ENCODE measurements at places on chromosomes 12 and 14.

- no peak for DNase-seq
Measured at GRCh38 chr14:85060121-85060520, 469.8 kb upstream of the FLRT2 start.

DNA sequence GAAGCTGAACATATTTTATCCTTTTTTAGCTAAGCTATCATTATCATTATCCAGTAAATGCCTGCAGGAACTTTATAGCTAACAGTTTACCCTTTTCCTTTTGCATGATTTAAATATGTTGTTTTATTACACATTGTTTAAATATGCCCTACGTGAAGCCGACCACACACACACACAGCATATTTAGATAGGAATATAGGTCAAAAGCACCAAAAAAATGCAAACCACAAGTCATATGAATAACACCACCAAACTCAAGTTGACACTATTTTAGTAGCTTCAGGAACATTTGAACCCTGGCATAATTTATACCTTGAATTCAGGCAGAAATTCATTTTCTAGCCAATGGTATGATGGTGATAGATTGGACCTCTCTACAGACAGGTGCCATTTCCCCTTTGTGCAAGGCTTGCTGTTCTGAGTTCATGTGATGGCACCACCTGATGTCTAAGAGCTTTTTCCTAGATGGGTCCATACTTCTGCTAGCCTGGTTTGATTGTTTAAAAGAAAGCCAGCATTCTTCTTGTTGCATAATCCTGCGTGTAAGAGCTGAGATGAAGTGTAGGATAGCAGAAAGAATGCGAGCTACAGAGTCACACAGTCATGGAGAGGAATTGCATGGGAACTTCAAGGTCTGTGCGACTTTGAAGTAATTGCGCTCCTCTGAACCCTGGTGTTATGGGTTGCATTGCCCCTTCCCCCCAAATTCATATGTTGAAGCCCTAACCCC is 454.8 kb upstream of the SOX5 start:
- DNase-seq = no peak

DNA sequence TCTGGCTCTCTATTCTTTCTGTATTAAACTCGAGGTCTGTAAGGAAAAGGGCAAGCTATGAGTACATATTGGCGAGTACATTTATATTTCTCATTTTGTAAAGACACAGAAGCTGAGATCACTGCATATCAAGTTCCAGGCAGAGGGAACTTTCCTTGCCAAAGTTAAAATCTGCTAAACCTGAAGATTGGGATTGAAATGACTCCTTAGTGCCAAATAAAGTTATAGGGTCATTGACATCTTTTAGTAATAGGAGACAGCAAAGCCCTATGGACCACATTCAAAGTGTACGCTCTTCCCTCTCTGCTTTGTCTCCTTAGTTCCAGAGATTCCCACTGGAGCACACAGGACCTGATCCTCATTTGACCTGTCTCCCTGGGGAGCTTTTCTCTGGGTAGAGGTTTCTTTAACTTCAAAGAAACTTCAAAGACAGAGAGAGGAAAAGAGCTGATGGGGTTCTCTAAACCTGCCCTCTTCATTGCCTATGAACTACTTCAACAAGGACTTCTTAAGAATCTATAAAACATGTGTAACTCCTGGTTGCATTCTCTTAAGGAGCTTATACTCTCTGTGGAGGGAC is 42.6 kb upstream of the PTPRR start:
- no peak for DNase-seq

DNA sequence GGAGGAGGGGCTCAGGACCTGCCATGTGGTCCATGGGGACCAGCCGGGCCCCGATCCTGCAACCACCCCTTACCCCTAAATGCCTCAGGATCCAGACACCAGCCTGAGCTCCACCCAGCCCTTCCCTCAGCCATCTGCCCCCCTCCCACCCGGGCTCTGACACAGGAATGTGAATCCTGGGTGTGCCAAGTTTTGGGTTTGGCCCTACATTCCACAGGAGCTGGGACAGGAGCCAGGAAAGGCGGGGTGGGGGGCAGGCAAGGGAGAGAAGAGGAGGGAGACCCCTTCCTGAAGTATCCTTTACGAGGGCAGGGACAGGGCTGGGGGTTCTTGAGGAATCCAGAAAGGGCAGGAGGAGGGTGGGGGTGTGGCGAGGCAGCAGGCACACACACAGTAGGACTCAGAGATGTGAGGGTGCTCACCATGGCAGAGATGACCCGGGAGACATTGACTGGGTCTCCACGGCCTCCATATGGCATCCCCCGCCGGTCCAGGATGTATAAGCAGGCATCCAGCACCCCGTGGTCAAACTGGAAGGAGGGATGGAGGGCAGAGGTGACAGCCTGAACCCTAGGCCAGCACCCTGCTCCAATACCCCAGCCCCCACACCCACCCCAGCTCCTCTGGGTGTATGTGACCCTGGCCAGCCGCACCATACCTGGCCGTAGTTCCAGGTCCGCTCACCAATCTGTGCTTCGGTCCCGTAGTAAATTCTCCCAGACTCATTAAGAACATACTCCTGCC is 3.5 kb downstream of the TGM1 start:
- DNase-seq = no peak

DNA sequence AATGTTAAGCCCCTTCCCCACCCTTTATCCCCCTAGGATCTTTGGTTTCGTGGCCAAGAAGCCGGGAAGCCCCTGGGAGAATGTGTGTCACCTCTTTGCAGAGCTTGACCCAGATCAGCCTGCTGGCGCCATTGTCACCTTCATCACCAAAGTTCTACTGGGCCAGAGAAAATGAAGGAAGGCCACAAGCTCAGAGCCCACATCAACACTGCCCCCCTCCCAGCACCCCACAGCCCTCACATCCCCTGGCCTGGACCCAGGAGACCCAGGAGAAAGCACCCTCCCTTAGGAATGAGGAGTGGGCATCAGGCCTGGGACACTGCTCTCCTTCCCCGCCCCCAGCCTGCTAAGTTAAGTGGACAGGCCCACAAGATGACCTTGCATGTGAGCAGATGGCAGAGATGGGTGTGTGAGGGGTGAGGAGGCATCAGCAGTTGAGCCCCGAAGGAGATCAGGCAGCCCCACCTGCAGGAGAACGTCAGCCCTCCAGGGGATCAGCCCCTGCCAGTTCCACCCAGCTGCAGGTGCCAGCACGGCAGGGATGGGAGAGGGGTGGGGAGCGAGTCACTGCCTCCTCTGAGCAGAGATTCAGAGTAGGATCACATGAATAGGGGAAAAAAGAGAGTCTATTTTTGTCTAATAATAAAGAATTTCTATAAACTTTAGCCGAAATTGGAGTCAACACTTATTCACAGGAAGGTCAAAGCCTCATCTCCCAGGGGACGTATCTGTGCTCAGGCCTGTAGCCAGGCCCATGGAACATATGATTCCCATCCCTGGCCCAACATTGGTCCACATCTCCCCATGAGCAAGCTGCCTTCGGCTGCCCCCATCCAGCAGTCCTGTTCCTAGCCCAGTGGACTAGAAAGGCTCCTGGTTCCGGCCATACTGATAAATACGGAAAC is 14.1 kb downstream of the TNS2 start:
- no peak for DNase-seq

- DNase-seq = no peak
Measured at GRCh38 chr12:95002754-95003153, 743 bp downstream of the NDUFA12 start.

DNA sequence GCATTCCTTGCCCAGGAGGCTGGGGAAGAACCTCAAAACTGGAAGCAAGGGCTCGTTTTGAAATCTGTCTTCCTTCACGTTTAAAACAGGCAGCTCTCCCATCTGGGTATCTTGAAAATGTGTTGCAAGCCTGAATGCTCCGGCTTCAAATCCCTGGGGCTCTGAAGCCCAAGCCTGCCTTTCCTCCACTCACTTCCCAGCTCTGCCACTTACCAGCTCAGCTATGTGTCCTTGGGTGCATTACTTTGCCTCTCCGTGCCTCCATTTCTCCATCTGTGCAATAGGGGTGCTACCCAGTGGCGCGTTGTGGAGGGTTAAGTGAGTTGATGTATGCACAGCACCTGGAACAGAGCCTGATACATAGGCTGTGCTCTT is 97.6 kb downstream of the GCH1 start:
- no peak for DNase-seq

GRCh38 chr14:54669721-54670561 is 103.0 kb downstream of the SAMD4A start:
- peak; percentile 56 for DNase-seq

DNA sequence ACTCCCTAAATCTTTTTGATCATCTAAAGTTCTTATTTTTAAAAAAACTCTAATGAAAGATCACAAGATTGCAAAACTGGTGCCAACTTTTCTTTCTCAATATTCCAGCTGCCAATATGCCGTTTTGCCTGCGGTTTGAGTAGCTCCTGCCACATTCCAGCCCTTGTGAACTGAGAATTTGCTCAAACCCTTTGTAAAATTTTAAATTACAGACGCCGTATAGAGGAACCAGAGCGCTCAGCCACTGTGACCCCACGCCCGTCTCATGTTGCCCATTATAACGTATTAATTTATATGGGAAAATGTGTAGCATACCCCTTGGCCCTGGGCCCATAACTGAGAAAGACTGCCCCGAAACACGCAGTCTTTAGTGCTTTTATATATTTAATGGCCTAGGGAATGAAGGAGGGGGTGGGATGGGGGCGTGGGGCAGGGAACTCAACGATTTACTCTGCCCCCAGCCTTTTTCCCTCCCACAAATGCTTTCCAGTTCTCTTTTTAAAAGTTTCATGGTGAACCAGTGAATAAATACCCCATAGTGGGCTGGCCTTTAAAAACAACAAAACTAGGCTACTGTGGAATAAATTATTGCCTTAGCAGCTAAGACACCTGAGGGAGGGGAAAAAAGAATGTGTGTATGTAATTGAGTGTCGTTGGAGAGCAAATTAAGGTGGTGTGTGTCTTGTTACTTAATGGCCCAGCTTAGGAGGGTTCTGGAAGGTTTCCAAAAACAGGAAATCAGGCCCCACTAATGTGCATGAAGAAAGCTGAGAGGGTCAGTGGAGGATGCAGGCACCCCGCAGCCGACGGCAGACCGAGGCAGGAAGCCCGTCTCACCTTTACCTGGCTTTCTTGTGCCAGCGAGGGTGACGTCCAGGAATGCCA is 45.7 kb upstream of the RFLNA start:
- no peak for DNase-seq

- no peak for DNase-seq
Measured at GRCh38 chr12:115820656-115821055, 456.8 kb downstream of the MED13L start.

DNA sequence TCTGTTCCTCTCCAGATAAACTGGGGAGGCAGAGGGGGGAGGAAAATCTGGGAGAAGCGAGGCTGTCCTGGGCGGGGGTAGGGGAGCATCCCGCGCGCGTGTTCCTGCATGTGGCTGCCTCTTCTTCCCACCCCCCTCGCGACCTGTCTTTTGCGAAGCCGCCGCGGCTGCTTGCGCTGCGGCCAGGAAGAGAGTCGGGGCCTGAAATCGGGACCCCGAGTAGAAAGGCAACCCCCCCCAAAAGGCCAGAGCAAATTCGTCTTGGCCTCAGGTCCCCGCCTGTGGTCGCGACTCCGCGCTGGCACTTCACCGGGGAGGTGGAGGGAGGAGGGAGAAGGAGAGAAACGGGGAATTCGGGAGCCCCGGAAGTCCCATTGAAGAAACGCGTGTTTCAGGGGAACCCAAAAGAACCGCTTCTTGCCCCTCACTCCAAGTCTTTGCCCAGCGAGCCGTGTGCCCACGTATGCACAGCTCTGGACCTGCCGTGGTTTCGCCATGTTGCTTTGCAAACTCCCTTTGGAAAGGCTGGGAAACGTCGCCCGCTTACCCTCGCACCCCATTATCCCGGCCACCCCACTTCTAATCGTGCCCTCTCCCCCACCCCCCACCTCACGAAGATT is 944 bp downstream of the CCND2 start:
- DNase-seq = peak; percentile 52

DNA sequence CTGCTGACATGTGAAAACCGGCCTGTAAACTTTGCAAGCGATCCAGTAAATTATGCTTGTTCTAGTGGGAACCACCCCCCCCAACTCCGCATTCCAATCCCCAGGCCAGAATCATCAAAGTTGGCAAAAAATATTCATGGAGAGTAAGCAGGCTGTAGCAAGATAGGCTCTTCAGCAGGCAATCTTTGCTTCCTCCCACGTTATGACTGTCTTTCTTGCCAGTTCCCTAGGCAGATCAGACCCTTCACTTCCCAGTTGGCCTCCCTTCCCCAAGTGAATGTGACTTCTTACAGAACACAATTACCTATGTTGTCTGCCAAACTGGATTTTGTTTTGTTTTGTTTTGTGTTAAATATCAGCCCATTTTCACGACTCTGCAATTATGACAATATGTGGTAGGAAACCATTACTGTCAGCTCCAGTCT is 1.2 kb upstream of the PTGER2 start:
- DNase-seq = no peak

GRCh38 chr14:91387169-91387835 is 30.3 kb downstream of the CCDC88C start:
- no peak for DNase-seq

DNA sequence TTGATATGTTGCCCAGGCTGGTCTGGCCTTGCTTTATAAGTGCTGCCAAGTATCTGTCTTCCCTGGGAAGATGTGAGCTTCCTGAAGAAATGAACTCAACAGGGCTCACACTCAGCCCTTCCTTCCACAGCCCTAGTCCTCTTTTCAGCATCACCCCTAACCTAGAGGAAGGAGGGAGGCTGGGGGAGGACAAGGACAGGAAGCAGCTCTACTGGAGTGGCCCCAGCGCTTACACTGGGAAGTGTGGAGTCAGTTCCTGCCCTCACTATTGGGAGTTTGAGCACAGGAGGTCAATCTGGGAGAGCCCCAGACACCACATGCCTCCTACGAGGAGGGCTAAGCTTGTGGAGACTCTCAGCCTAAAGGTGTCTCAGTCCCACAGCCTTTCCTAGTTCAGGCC is 16.8 kb downstream of the GALNT6 start:
- DNase-seq = no peak

DNA sequence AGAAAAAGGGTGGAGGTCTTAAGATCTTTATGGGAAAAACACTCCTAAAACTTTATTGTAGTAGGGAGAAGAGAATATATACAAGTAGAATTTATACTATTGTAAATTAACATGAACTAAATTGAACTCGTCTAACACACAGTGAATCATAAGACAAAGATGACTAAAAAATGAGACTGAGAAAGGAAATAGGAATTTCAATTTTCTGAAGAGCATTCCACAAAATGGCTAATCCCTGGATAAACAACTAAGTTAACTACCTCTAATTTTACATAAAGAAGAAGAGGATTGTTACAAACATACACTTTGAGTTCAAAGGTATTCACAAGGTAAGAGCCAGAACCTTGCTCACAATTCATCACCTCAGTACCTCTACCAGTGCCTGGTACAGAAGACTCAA is 2.0 kb downstream of the MAP4K5 start:
- no peak for DNase-seq

- no peak for DNase-seq
Measured at GRCh38 chr12:32360956-32361355, 38.4 kb upstream of the FGD4 start.

GRCh38 chr14:75217508-75218206 is 41.2 kb upstream of the TMED10 start:
- no peak for DNase-seq
